ENCODE measurements at places on chromosomes 3 and 15. TPM values are rescaled to one million over a fixed set of nuclear protein-coding genes. Genes with fewer than 3 reads are reported as not detected.

Gene ZNF80
- not detected for total RNA-seq

Gene RPUSD3
- total RNA-seq, result 34.9 TPM

Gene POPDC2
- 3.5 TPM for total RNA-seq

Gene SCG5
- total RNA-seq, result 1.3 TPM

Gene MORF4L1
- 527 TPM for total RNA-seq

Gene CPNE9
- total RNA-seq, result not detected

Gene ANKUB1
- not detected for total RNA-seq

Gene TM4SF4
- total RNA-seq, result 0.47 TPM

Gene TPRG1
- total RNA-seq, result 1.4 TPM

Gene SNX33
- total RNA-seq, result 17.0 TPM

Gene CCR3
- not detected for total RNA-seq

Gene ZCWPW2
- 0.64 TPM for total RNA-seq

Gene RTP3
- total RNA-seq, result not detected

Gene IGF2BP2
- total RNA-seq, result 56.2 TPM

Gene DAZL
- not detected for total RNA-seq

Gene TP63
- total RNA-seq, result 2.5 TPM

Gene SAMMSON
- 0.08 TPM for total RNA-seq

Gene PRTG
- 1.7 TPM for total RNA-seq

Gene NANOGP8
- not detected for total RNA-seq

Gene CAMK2N2
- total RNA-seq, result not detected

Gene CAV3
- total RNA-seq, result 90.5 TPM

Gene CHRD
- 18.8 TPM for total RNA-seq

Gene RFC4
- total RNA-seq, result 16.5 TPM

Gene DGKG
- 4.3 TPM for total RNA-seq

Gene ZMYND10
- total RNA-seq, result 0.47 TPM

Gene C3orf80
- total RNA-seq, result 0.21 TPM

Gene ZNF621
- 8.7 TPM for total RNA-seq

Gene NOX5
- total RNA-seq, result 1.3 TPM

Gene SLC28A2
- not detected for total RNA-seq

Gene MESP1
- 0.75 TPM for total RNA-seq

Gene TCTA
- total RNA-seq, result 37.2 TPM

Gene SLC22A14
- total RNA-seq, result 0.78 TPM

Gene DNAJB11
- total RNA-seq, result 109 TPM

Gene CP
- not detected for total RNA-seq

Gene NR1I2
- total RNA-seq, result not detected

Gene CCR5
- total RNA-seq, result not detected

Gene EIF4E3
- total RNA-seq, result 0.64 TPM

Gene ACSBG1
- 2.9 TPM for total RNA-seq

Gene MITF
- total RNA-seq, result 12.5 TPM

Gene GASK1A
- not detected for total RNA-seq

Gene SCAANT1
- not detected for total RNA-seq

Gene TMC3
- total RNA-seq, result not detected

Gene HHLA2
- not detected for total RNA-seq

Gene COL8A1
- 34.9 TPM for total RNA-seq

Gene GPX1
- 109 TPM for total RNA-seq

Gene HDDC3
- total RNA-seq, result 11.5 TPM

All from myocyte (in vitro differentiated cells).